ENCODE measurements at places on chromosomes 12 and 14.

GRCh38 chr12:101854747-101855146, 22.6 kb upstream of the DRAM1 start:
- H3K36me3 ChIP-seq: no peaks in the 10 kb centered on the region
- no peak overlapping the region for H3K27ac ChIP-seq
- H3K27me3 ChIP-seq: no peaks in the 10 kb centered on the region
- DNase-seq: no peak
- no peaks in the 10 kb centered on the region for H3K4me1 ChIP-seq

GRCh38 chr12:10369557-10370415, 20.1 kb downstream of the KLRK1 start:
- H3K36me3 ChIP-seq: peaks cover 37% of the 10 kb centered on the region
- H3K4me1 ChIP-seq: peaks cover 87% of the 10 kb centered on the region
- DNase-seq: no peak

- DNase-seq: peak; percentile 22
- H3K27me3 ChIP-seq: no peaks in the 10 kb centered on the region
- no peak within 1 kb of the TSS for H3K27ac ChIP-seq
- peaks cover 9% of the 10 kb centered on the region for H3K4me1 ChIP-seq
- no peaks in the 10 kb centered on the region for H3K36me3 ChIP-seq
- peak within 1 kb of the TSS; percentile 61 for H3K4me3 ChIP-seq
Measured at GRCh38 chr12:6200256-6201212, at the start of gene CD9. TSS of gene CD9 (plus strand) at chr12:6200400. CDS start at chr12:6200500, 100 bp downstream.

- H3K27me3 ChIP-seq: no peaks in the 10 kb centered on the region
- no peaks in the 10 kb centered on the region for H3K4me1 ChIP-seq
- no peak for DNase-seq
- H3K36me3 ChIP-seq: no peaks in the 10 kb centered on the region
- no peak overlapping the region for H3K4me3 ChIP-seq
Measured at GRCh38 chr12:84507956-84508850, 404.4 kb downstream of the SLC6A15 start.

DNA sequence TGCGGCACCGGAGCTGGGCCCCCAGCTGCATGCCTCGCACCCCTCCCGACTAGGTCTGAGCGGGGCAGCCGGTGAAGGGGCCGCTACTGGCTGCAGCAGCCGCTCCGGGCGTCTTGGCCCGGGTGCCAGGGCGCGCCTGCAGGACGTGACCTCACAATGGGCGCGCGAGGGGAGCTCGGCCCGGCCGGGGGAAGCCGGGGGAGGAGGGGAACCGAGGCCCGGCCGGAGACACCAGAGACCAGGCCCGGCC, 353 bp downstream of the BAG5 start:
- peaks cover 32% of the 10 kb centered on the region for H3K4me1 ChIP-seq
- DNase-seq: no peak

- no peak overlapping the region for H3K4me3 ChIP-seq
- H3K27me3 ChIP-seq: no peaks in the 10 kb centered on the region
- H3K27ac ChIP-seq: no peak overlapping the region
- DNase-seq: peak; percentile 1
- H3K4me1 ChIP-seq: no peaks in the 10 kb centered on the region
Measured at GRCh38 chr14:66624336-66624937, 116.5 kb downstream of the GPHN start.

DNA sequence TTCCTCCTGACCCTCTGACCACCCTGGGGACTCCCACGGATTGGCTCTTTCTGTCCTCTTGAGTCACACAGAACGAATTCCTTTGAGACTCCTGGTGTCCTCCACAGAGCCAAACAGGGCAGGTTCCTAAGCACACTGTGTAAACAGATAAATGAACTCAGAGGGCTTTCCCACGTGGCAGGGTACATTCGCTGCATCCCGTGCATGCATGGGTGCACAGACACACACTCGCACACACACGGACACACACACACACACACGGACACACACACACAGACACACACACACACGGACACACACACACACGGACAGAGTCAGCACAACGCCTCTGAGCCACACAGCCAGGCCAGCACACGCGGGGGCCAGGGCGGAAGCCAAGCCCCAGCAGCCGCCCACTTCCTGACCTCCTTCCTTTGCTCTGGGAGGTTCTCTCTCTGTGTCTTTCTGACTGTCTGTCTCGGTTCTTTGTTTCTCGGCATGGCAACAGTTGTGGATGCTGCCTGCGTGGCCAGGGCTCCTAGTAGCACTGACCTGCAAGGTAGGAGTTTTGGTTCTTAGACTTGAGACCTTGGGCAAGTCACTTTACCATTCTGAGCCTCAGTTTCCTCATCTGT, 706 bp downstream of the CRACR2A start:
- peak overlapping the region; percentile 93 for H3K27ac ChIP-seq
- H3K27me3 ChIP-seq: no peaks in the 10 kb centered on the region
- peaks cover 41% of the 10 kb centered on the region for H3K4me1 ChIP-seq
- H3K4me3 ChIP-seq: peak overlapping the region; percentile 77

DNA sequence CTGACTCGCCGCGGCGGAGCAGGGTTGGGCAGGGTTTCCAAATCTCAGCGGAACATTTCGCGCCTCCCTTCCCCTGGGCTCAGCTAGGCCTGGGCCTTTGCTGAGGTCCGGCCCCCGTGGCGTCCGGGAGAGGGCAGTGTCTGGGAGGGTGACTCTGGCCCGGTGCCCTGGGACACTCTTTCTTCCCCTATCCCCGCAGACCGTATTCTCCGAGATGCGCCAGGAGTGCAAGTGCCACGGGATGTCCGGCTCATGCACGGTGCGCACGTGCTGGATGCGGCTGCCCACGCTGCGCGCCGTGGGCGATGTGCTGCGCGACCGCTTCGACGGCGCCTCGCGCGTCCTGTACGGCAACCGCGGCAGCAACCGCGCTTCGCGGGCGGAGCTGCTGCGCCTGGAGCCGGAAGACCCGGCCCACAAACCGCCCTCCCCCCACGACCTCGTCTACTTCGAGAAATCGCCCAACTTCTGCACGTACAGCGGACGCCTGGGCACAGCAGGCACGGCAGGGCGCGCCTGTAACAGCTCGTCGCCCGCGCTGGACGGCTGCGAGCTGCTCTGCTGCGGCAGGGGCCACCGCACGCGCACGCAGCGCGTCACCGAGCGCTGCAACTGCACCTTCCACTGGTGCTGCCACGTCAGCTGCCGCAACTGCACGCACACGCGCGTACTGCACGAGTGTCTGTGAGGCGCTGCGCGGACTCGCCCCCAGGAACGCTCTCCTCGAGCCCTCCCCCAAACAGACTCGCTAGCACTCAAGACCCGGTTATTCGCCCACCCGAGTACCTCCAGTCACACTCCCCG, 3.0 kb downstream of the WNT1 start:
- peaks cover 37% of the 10 kb centered on the region for H3K4me1 ChIP-seq
- no peaks in the 10 kb centered on the region for H3K27me3 ChIP-seq
- H3K4me3 ChIP-seq: peak overlapping the region; percentile 82
- peak overlapping the region; percentile 37 for H3K27ac ChIP-seq
- no peaks in the 10 kb centered on the region for H3K36me3 ChIP-seq

DNA sequence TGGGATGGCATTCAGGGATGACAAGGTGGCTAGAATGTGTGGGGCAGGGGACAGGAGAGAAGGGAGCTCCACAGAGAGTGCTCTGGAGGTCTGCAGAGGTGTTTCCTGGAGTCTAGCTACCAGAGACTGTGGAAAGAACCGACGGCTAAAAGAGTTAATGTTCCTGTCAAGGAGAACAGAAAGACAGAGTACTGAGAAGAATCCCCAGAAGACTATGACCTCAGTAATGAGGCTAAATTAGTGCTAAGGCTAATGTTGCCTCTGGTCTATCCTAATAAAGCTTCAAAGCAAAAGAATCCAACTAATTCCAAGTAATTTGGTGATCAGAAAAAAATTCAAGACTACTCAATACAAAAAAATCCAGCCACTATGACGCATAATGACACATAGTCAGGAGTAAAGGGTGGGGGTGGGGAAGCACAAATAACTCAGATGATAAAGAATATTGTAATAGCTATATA, 44.7 kb downstream of the FERMT2 start:
- H3K4me3 ChIP-seq: no peak overlapping the region
- no peak overlapping the region for H3K27ac ChIP-seq
- H3K27me3 ChIP-seq: no peaks in the 10 kb centered on the region

GRCh38 chr12:41835556-41835955, 309.1 kb downstream of the GXYLT1 start:
- no peak overlapping the region for H3K4me3 ChIP-seq
- H3K4me1 ChIP-seq: no peaks in the 10 kb centered on the region
- DNase-seq: no peak

GRCh38 chr12:14900521-14901227, 15.0 kb upstream of the MGP start:
- H3K4me1 ChIP-seq: no peaks in the 10 kb centered on the region
- H3K27ac ChIP-seq: no peak overlapping the region

- no peaks in the 10 kb centered on the region for H3K27me3 ChIP-seq
- H3K4me1 ChIP-seq: no peaks in the 10 kb centered on the region
- H3K27ac ChIP-seq: no peak overlapping the region
- DNase-seq: no peak
Measured at GRCh38 chr14:71437870-71438269, 494.4 kb upstream of the RGS6 start.

- no peak for DNase-seq
- no peaks in the 10 kb centered on the region for H3K36me3 ChIP-seq
- H3K4me1 ChIP-seq: no peaks in the 10 kb centered on the region
- H3K27ac ChIP-seq: no peak overlapping the region
Measured at GRCh38 chr12:91889910-91890309, 255.7 kb downstream of the BTG1 start.

GRCh38 chr14:102539544-102540314, 30.2 kb upstream of the ANKRD9 start:
- H3K27me3 ChIP-seq: peaks cover 4% of the 10 kb centered on the region
- H3K36me3 ChIP-seq: no peaks in the 10 kb centered on the region
- no peak overlapping the region for H3K27ac ChIP-seq
- no peaks in the 10 kb centered on the region for H3K4me1 ChIP-seq
- no peak for DNase-seq

- H3K4me1 ChIP-seq: no peaks in the 10 kb centered on the region
- no peak overlapping the region for H3K4me3 ChIP-seq
- H3K36me3 ChIP-seq: no peaks in the 10 kb centered on the region
- no peak for DNase-seq
- no peaks in the 10 kb centered on the region for H3K27me3 ChIP-seq
Measured at GRCh38 chr12:84035766-84036165, 876.8 kb downstream of the SLC6A15 start.

GRCh38 chr12:109797905-109798669, 35.1 kb downstream of the TRPV4 start:
- H3K4me3 ChIP-seq: no peak overlapping the region
- DNase-seq: no peak
- H3K27ac ChIP-seq: no peak overlapping the region
- H3K36me3 ChIP-seq: no peaks in the 10 kb centered on the region
- H3K27me3 ChIP-seq: no peaks in the 10 kb centered on the region
- H3K4me1 ChIP-seq: no peaks in the 10 kb centered on the region

- DNase-seq: no peak
- no peaks in the 10 kb centered on the region for H3K36me3 ChIP-seq
- no peaks in the 10 kb centered on the region for H3K27me3 ChIP-seq
- H3K4me1 ChIP-seq: no peaks in the 10 kb centered on the region
- no peak overlapping the region for H3K4me3 ChIP-seq
Measured at GRCh38 chr12:5548152-5548943, 116.4 kb downstream of the NTF3 start.

- no peaks in the 10 kb centered on the region for H3K4me1 ChIP-seq
- H3K27me3 ChIP-seq: peaks cover 3% of the 10 kb centered on the region
- DNase-seq: no peak
- no peak overlapping the region for H3K4me3 ChIP-seq
Measured at GRCh38 chr14:100824901-100825712, 811 bp upstream of the MEG3 start.

GRCh38 chr14:82719617-82720016, 1186.0 kb upstream of the SEL1L start:
- DNase-seq: no peak
- H3K4me3 ChIP-seq: no peak overlapping the region
- no peak overlapping the region for H3K27ac ChIP-seq

GRCh38 chr12:53427905-53428594, 4.4 kb downstream of the AMHR2 start:
- no peaks in the 10 kb centered on the region for H3K4me1 ChIP-seq
- H3K27ac ChIP-seq: no peak overlapping the region
- no peak for DNase-seq
- H3K27me3 ChIP-seq: no peaks in the 10 kb centered on the region
- H3K4me3 ChIP-seq: no peak overlapping the region

GRCh38 chr12:57401165-57401564, 29.7 kb downstream of the R3HDM2 start:
- no peaks in the 10 kb centered on the region for H3K4me1 ChIP-seq
- no peaks in the 10 kb centered on the region for H3K27me3 ChIP-seq
- H3K36me3 ChIP-seq: no peaks in the 10 kb centered on the region

DNA sequence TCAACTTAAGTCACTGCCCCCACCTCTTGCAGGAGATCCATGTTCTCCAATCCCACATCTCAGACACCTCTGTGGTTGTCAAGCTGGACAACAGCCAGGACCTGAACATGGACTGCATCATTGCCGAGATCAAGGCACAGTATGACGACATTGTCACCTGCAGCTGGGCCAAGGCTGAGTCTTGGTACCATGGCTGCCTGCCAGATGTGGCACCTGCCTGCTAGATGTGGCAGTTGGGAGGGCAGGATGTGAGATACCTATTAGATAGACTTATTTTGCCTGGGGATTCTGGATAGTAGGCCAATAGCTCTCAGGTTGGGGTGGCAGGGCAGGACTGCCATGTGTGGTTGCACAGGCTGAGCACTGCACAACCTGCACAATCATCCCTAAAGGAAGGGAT, 7.9 kb upstream of the KRT86 start:
- no peaks in the 10 kb centered on the region for H3K27me3 ChIP-seq
- no peaks in the 10 kb centered on the region for H3K4me1 ChIP-seq
- no peaks in the 10 kb centered on the region for H3K36me3 ChIP-seq
- no peak overlapping the region for H3K27ac ChIP-seq

DNA sequence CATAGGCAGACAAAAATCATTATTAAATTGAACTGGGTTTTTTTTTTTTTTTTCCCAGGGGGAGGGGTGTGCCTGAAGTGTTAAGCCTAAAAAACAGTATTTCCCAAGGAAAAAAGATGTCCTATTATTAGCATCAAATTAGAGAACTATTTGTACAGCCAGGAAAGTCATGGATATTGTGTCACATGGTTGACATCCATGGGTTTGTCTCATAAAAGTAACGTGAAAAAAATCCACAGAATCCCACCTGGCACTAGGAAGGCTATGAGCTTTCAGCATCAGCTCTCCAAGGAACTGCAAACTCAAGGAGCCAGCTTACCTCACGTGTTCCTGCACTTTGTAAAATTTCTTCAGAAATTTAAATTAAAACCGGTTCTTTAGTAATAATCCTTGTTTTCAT, 69.1 kb upstream of the EGLN3 start:
- H3K27me3 ChIP-seq: no peaks in the 10 kb centered on the region
- DNase-seq: no peak
- no peaks in the 10 kb centered on the region for H3K4me1 ChIP-seq

DNA sequence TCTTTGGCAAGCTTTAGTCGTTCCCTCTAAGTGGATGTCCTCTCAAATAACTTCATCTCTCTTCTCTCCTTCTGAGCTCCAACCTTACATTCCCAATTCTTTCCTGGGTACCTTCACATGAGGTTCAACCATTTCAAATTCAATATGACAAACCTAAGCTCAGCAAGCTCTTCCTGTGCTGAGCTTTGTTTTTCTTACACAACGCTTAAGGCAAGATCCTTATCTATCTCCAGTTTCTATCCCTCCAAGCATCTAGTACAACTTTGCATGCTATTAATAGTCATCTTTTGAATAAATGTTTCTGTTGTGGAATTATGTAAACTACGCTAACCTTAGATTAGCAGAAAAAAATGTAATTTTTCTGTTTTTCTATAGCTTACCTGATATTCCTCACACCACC, 63.7 kb upstream of the IFNG-AS1 start:
- no peaks in the 10 kb centered on the region for H3K4me1 ChIP-seq
- no peak overlapping the region for H3K27ac ChIP-seq
- no peak overlapping the region for H3K4me3 ChIP-seq
- DNase-seq: no peak

GRCh38 chr12:1605129-1606020, 11.0 kb upstream of the FBXL14 start:
- H3K27me3 ChIP-seq: no peaks in the 10 kb centered on the region
- peaks cover 13% of the 10 kb centered on the region for H3K4me1 ChIP-seq
- no peak overlapping the region for H3K27ac ChIP-seq
- peak overlapping the region; percentile 55 for H3K4me3 ChIP-seq

Measured in naive thymus-derived CD4-positive, alpha-beta T cell (primary cell).